ENCODE measurements at places on chromosomes 7 and 10. TPM values are rescaled to one million over a fixed set of nuclear protein-coding genes. Genes with fewer than 3 reads are reported as not detected.

DNA sequence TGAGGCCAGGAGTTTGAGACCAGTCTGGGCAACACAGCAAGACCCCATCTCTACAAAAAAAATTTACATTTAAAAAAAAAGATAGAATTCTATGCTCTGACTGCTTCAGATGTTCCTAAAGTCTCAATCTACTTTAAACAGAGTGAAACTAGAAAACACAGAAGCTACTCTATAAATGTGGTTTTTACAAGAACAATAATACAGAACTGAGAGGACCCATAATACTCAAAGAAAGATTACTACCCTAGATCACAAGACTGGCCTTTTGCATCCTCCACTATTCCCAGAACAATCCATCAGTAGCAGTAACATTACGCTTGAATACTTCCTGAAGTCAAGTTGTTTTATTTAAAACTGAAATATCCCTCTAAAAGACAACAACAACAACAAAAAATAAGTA, 119.4 kb downstream of the ZFAND4 start:
- no peak for DNase-seq

- DNase-seq: no peak
Observed at GRCh38 chr10:6507311-6507710, 72.8 kb downstream of the PRKCQ start.

DNA sequence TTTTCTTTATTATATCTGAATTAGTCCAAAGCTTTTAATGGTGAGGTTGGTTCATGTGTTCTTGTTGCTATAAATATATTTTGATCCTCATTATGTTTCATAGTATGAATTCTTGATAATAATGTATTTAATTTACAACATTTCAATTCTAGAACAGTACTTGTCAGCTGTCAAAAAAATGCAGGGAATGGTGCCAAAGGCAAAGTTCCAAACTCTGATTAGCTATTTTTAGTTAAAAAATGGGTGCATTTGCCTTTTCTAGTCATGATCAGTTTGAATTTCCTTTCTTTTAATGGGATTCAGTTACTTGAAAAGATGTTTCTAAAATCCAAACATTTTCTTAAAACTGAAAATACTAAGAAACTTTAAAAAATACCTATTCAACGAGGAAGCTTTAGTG, 49.6 kb downstream of the ANKIB1 start:
- DNase-seq: no peak

GRCh38 chr10:94916423-94916822, 22.0 kb upstream of the CYP2C9 start:
- no peak for DNase-seq

AKR1C2 gene
- 3.1 TPM for polyA plus RNA-seq
